ENCODE measurements at places on chromosomes 3 and 15.

- DNase-seq, result no peak
These were observed 53.2 kb downstream of the ACAD9 start for GRCh38 chr3:128932516-128933212.

DNA sequence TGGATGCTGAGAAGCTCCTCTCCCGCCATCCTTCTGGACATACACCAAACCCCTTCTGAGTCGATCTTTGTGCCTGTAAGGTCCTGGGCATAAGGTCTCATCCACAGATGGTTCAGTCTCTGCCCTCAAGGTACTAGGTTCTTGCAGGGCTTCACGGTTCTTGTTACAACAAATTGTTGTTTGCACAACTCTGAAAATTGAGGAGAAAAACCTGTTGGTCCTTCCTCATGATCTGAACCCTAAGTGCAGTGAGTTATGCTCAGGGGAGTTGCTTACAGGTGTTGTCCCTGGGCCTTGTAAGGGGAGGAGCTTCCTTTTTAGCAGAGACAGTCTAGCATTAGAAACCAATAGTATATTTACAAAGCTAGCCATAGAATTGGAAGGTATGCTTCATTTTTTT, 15.7 kb downstream of the CDCP1 start:
- DNase-seq, result no peak

GRCh38 chr3:156674911-156675829, 780 bp downstream of the TIPARP start:
- peak; percentile 27 for DNase-seq

- DNase-seq, result no peak
These were observed 47.2 kb downstream of the SLC12A8 start for GRCh38 chr3:125165189-125165947.

- no peak for DNase-seq
These were observed 64.3 kb downstream of the SLC12A8 start for GRCh38 chr3:125148016-125148812.

DNA sequence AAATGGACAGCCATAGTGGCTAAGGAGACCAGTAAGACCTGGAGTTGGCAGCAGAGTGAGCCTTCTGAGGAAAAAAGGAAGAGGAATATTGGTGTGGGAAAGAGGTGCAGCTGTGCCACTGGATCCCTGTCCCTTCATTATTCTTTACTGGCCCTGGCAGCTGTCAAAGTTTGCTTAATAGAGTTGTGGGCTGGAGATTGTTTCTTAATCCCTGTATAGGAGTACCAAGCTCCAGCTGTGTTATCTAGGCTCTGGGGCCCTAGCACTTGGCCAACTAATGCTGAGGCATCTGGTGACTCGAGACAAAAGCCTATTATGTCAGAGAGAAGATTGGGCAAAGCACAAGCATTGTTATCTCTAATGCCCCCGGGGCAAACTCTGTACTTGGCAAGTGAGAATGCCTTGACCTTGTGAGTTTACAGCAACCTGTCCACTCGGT, 61.4 kb downstream of the ZNF609 start:
- no peak for DNase-seq

- DNase-seq, result no peak
These were observed 153.0 kb upstream of the CGNL1 start for GRCh38 chr15:57223345-57223744.

DNA sequence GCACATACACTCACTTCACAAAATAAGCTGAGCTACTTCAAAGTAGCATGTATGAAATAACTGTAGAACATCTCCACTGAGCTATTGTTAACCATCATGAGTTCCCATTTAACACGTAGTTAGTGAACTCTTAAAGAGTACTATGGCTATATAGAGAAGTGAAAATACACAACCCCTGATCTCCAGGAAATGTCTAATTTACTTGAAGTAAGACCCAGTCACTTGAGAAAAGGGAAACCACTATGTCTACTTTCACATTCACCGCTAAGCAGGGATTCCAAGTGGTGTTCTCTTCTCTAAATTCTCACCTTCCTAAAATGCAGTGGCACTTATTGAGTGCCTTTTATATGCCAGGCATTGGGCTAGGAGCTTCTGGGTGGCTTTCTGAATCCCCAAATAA, 35.0 kb upstream of the COLQ start:
- peak; percentile 45 for DNase-seq

DNA sequence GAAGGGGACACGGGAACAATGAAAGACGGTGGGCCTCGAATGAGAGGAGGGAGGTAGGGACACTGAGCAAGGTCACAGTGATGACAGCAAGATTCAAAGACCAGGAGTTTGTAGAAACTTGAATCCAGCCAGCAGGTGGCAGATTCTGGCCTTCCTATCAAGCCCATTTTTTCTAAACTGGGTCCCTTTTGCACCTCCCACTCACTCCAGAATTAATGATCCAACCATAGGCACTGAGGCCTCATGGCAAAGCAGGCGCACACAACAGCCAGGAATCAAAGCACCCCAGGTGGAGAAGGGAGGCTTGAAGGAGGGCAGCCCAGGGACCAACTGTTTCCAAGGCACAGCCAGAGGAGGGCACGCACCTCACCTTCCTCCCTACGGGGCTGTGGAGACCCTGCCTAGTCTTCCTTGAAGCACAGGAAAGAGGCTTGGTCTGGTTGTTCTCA, 90.2 kb downstream of the ANP32A start:
- peak; percentile 33 for DNase-seq

DNA sequence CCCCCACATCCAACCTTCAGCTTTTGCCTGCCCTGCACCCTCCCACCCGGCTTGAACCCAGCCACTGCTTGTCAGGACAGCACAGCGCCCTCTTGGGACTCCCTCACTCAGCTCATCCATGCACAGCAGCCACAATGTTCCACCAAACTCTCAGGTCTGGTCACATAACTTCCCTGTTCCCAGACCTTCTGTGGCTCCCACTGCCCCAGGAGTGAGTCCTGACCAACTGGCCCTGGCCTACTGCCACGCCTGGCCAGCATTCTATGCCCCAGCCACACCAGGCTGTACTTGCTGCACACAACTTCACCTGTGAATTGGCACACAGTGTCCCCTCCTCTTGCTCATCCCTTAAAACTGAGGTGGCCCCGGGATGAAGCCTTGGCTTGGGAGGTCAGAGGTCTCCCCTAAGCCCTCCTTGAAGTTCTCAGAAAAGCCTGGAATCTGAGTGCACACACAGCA, 21.0 kb downstream of the PLXNB1 start:
- DNase-seq, result no peak

DNA sequence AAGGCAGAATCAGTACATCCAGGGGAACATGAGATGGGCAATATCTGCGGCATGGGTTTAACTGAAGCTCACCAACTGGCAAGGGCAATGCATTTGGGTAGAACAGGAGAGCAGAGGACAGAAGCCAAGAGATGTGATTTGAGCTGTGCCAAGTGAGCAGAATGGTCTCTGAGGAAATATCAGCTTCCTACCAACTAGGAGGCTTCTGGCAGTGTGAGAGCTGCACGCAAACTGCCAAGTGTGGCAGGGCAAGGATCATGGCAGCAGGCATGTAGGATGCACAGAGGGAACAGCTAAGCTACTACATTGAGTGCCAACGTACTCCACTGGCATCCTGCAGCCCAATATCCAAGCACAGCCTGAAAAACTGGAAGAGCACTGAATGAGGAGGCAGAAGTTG, 1036.5 kb downstream of the TUSC7 start:
- DNase-seq, result no peak

GRCh38 chr15:35101335-35101734, 16.2 kb upstream of the NANOGP8 start:
- no peak for DNase-seq

- DNase-seq, result no peak
These were observed 1039.8 kb upstream of the SEMA6D start for GRCh38 chr15:46677491-46677890.

DNA sequence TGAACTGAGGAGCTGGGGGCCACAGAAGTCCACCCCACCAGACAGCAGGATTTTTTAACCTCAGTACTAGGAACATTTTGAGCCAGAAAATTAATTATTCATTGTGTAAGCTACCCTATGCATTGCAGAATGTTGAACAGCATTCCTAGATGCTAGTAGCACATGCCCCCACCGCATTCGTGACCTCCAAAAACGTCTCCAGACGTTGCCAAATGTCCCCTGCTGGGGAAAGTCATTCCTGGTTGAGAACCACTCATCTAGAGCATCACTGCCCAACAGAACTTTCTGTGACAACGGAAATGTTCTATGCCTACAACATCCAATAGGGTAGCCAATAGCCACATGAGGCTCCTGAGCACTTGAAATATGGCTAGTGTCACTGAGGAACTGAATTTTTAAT, 333.5 kb downstream of the FOXP1 start:
- no peak for DNase-seq

DNA sequence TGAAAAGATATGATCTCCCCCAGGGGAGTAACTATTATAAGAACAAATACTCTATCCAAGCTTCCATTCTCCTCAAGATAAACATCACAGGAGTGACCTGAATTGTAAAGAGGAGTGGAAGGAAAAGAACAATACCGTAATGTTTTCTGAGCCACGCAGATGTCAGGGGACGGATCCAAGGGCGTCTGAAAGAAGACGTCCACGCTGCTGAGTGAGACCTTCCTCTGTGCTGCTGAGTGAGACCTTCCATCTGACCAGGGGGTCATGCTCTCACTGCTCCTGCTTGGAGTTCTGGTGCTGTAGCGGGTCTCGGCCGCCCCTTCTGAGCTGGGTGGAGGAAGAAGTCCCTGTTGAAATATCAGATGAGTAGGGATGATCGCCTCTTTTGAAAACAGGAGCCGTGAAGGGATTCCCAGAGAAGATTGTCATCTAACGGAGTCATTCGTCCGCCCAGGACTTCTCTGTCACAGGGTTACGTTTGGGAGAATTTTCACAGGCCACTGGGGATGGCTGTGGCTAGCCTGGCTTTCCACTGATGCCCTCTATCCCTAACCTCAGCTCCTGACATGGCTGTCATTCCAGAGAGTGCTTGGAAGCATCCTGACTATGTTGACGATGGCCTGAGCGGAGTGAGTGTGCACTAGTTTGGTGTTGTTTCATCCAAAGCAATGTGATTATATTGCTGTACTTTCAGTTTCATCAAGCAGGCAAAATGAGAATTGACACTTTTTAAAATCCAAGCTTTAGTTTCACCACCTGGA, 184.9 kb downstream of the APBA2 start:
- no peak for DNase-seq

DNA sequence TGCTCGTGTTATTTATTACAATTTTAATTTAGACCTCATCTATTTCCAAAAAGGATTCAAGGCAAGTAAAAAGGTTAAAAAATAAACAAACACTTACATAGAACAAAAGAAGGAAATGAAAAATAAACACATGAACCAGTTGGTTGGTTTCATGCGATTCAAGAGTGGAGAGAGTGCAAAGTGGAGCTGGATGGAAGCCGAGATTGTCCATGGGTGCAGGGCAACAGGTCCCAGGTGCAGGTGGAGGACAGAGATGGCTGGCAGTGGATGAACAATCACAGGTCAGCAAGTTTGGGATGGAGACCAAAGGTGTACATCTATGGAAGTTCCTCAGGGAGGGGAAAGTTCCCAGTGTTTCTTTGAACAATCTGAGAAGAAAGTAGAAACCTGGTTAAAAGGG, 11.6 kb upstream of the SEMA5B start:
- DNase-seq, result no peak

- DNase-seq, result no peak
These were observed 67.8 kb upstream of the IGF1R start for GRCh38 chr15:98580572-98580971.

GRCh38 chr3:132343018-132343612, 25.9 kb downstream of the ACP3 start:
- DNase-seq, result peak; percentile 10

- no peak for DNase-seq
These were observed 134.2 kb upstream of the NSMCE3 start for GRCh38 chr15:29403772-29404171.

DNA sequence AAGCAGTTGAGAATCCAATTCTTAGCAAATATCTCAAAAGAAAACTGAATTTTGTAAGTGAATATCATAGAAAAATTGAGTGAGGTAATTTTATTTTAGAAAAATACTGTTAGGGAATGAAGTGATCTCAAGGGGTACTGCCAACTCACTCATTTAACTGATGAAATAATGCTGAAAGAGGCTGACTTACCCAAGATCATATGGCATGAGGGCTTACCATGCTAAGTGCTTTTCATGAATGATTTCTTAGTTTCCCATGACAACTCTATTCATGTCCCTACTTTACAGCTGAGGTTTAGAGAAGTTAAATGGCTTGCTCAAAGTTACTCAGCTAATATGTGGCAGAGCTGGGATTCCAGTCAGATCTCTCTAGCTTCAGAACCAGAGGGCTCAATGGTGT, 30.6 kb downstream of the CCDC14 start:
- no peak for DNase-seq

- DNase-seq, result no peak
These were observed 11.5 kb downstream of the SETMAR start for GRCh38 chr3:4314688-4315087.

DNA sequence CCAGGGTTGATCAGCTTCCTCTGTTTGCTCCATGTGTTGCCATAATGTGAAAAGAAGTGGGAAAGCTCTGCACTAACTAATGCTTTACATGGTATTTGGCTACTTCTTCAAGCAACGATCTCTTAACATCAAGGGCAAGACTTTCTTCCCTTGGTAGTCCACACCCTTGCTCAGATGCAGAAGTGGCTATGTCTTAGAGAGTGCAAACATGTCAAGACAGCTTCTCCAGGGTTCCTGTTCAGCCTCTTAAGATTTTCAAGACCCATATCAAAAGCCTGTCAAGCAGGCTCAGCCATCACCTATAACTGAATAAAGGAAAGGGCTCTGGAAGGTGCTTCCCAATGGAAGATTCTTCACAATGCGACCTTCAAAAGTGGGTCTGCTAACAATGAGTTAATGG, 64.8 kb upstream of the CSTA start:
- DNase-seq, result no peak

GRCh38 chr15:37221671-37222145, 121.4 kb upstream of the MEIS2 start:
- no peak for DNase-seq

- DNase-seq, result no peak
These were observed 84.0 kb upstream of the OSBPL11 start for GRCh38 chr3:125679258-125679657.

- no peak for DNase-seq
These were observed 24.7 kb downstream of the CEMIP start for GRCh38 chr15:80803580-80804525.

DNA sequence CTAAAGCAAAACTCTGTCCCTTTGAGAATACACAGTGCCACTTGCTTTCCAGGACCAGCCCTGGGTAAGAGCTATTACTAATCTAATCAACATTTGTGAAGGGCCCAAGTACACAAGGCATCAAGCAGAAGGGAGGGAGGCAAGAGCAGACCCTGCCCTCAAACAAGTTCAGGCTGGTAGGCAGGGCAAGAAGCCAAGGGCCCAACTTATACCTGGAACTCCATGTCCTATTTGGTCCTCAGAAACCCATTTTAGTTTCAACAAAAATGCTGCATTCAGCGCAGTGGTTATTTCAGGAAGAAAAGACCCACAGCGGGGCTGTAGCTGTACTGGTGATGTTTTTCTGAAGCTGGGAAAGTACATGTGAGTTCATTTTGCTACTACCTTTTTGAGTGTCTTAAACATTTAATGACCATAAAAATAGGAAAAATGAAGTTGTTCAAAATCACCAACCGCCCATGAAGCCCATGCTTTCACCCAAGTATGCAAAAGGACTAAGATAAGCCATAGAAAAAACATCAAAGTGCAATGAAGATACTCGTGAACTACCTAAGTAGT, 2.8 kb downstream of the RPS17 start:
- DNase-seq, result no peak

Data from CD4-positive, alpha-beta T cell treated with Interferon alpha-2 for 1 hour (primary cell).